ENCODE measurements at places on chromosomes 3 and 15.

GRCh38 chr3:127555108-127555507, 35.4 kb downstream of the TPRA1 start:
- DNase-seq = no peak

DNA sequence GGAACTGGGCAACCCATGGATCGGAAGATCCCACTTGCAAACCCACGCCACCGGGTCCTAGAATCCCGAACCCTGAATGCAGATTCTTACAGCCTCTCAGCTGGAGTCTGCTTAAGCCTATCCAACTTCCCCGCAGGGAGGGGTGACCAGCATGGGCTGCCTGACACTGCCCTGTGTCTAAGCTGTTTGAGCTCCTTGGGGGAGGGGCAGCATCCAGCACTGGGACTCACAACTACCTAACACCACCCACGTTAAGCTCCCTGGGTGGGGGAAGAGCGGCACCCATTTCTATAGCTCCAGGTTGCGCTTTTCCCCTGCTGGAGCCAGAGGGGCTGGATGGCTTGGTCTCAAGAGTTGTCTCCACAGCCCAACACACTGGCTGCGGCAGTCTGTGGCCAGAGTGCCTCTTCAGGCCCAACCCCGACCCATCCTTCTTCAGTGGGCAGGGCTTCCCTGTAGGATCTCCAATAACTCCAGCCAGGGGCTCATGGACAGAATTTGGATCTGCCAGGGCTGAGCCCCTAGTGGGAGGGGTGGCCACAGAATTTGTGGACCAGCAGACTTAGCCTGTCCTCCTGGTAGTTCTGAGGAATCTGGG, 649.2 kb downstream of the TUSC7 start:
- no peak for DNase-seq

GRCh38 chr15:36498401-36498800, 81.0 kb upstream of the CDIN1 start:
- no peak for DNase-seq

DNA sequence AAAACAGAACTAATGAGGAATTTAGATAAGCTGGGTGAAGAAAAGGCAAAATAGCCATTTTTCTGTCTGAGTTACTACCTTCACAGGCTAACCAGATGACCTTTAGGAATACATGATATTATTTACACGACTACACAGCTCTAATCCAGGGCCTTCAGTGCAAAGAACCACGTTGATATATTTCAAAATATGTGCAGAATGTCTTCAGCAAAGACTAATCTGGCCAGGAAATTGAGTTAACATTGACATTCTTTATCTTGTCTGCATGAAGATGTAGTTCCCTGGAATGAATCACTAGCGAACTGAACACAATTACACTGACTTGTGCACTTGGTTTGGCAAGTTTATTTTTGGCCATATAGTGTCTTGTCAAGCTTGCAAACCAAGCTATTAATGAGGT, 41.5 kb downstream of the PDHB start:
- DNase-seq = no peak

- DNase-seq = no peak
Measured at GRCh38 chr3:183148056-183148455, 14.5 kb downstream of the LAMP3 start.

GRCh38 chr15:48832648-48833047, 21.8 kb upstream of the CEP152 start:
- DNase-seq = no peak

- no peak for DNase-seq
Measured at GRCh38 chr3:154176036-154176435, 54.8 kb downstream of the ARHGEF26 start.

DNA sequence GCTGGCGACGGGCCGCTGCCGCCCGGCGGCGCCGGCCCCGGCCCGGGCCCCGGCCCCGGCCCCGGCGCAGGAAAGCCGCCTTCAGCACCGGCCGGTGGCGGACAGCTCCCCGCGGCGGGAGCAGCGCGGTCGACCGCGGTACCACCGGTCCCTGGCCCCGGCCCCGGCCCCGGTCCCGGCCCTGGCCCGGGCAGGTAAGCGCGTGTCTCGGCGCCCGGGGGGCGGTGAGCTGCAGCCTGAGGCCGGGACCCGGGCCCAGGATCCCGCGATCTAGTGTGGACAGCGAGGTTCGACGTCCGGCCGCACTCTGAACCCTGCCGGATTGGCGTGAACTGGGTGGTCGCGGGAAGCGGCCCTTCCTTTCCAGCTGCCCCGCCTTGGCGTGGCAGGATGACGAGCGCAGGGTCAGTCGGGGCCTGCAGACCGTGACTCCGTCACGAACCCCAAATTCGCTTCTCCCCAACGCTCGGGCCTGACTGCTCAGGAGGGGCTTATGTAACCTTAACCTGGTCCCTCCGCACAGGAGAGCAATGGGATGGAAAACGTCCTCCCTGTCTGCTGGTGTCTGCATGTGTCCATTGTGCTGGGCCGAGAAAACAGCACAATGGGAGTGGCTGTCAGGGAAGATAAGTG, 472 bp downstream of the BSN start:
- DNase-seq = peak; percentile 26

- no peak for DNase-seq
Measured at GRCh38 chr15:74978503-74978902, 16.9 kb upstream of the SCAMP5 start.

DNA sequence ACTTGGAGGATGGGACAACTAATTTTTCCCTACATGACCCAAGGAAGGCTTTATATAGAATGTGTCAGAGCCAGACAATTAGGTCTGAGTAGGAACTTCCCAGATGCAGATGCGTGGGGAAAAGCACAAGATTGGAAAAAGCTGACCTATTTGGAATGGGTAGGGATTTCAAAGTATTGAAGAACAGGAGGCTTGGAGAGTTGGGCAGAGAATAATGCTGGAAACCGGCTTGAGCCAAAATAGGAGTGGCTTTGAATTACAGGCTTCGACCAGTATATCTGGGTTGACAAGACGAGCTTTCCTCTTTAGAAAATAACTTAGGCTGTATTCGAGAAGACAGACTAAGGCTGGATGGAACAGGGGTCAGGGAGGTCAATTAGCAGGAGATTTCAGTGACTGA, 181.1 kb downstream of the GBE1 start:
- no peak for DNase-seq

- no peak for DNase-seq
Measured at GRCh38 chr3:26280517-26280916, 342.1 kb upstream of the LRRC3B start.

DNA sequence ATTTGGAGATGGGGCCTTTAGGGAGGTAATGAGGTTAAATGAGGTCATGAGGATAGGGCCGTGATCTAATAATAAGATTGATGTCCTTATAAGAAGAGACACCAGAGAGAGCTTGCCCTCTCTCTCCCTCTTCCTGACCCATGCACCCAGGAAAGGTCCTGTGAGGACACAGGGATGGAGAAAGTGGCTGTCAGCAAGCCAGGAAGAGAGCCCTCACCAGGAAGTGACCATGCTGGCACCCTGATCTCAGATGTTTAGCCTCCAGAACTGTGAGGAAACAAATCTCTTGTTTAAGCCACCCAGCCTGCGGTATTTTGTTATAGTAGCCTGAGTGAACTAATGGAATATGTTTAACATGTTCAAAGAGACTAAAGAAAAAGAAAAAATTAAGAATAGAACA, 15.3 kb upstream of the GNB5 start:
- DNase-seq = no peak

- no peak for DNase-seq
Measured at GRCh38 chr15:70493376-70493775, 270.0 kb downstream of the UACA start.

DNA sequence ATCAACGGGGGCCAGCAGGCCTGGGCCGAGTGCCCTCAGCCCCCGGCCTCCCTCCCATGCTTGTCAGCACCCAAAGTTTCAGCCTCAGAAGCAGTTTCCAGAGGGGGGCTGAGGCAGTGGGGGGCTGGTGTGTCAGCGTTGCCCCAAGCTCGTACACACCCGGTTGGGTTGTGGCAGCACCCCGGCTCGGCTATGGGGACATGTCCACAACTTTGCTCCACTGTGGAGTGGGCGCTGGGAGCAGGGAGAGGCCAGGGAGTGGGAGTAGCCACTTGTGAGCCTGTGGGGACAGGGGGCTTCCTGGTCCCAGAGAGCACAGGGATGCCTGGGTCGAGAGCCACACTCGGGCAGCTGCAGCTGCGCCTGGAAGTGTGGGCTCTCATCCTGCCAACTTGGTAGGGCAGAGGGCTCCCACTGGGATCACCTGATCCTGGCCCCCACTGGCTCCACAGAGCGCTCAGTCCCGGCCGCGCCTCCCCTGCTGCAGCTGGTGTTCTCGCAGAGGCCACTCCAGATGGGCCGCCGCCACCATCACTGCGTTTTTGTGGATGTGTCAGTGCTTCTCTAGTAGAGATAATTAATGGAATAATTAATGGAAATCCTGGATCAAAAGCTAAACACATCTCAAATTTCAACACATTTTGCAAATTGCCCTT, 75.1 kb downstream of the NR1D2 start:
- no peak for DNase-seq

DNA sequence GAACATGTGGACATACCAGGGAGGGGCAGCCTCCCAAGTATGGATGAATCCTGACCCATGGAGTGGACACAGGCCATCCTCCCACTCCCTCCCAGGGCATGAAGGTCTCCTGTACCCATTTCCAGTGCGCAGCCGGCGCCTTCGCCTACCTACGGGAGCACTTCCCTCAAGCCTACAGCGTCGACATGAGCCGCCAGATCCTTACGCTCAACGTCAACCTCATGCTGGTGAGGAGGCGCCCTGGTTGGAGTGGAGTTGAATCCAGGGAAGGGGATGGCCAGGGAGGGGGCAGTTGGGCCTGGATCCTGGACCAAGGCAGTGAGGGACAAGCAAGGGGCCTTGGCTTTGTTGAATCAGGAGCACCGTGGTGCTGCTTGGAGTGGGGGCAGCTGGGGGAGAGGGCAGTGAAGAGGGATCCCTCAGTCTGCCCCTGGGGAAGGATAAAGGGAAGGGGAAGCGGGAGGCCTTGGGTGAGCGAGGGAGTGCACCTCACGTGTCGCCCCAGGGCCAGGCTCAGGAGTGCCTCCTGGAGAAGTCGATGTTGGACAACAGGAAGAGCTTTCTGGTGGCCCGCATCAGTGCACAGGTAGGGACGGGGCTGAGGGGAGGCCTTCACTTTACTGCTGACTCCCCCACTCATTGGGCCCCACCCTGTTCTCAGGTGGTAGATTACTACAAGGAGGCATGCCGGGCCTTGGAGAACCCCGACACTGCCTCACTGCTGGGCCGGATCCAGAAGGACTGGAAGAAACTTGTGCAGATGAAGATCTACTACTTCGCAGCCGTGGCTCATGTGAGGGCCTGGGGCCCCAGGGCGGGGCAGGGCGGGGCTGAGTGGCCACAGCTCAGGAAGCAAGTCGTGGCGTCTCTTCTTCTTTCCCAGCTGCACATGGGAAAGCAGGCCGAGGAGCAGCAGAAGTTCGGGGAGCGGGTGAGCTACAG, 25.3 kb downstream of the PTPN23 start:
- DNase-seq = no peak

DNA sequence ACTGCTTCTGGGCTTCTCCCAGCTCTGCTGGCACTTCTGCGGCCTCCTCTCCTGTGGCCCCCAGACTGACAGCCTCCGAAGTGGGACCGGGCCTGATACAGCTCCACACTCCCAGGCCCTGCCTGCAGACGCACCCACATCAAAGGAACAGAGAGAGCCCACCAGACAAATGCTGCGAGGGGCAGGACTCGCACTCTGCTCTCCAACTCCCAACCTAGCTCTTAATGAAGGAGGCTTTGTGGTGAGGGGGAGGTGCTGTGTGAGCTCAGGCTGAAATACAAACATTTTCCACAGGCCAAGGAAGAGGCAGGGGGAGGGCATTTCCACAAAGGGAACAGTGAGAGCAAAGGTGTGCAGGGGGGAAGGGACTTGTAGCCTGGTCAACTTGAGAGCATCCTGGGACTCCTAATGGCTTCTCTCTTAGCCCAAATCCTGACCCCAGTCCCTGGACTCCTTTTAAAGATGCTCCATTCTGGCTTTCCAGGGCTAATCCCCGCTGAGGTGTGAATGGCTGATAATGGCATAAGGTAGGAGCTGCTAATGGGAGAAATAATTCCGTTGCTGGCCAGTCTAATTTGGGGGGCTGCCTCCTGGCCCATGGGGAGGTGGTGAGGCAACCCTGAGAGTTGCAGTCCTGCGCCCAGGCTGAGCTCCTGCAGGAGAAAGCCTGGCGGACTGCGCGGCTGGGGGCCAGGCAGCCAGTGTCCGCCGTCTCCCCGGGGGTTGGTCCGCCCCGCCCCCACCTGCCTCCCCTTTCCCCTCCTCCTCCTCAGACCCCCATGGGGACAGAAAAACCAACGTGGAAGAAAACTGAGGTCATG, 9.6 kb downstream of the LINGO1 start:
- DNase-seq = no peak

DNA sequence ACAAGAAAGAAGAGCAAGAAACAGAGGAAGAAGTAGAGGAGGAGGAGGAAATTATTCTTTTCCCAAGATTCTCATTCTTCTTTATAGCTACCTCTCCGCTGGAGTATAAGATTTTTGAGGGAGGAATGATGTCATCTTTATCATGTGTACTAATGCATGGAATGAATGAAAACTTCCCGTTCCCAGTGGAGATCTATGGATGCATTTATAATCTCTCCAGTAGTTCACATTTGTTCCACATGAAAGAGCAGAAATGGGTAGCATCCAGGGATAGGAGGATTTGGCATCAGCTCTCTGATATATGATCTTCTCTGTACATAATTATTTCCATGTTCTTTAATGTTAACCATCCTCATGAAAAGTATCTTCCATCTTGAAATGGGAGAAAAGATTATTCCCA, 244.4 kb downstream of the ADAMTSL3 start:
- no peak for DNase-seq

DNA sequence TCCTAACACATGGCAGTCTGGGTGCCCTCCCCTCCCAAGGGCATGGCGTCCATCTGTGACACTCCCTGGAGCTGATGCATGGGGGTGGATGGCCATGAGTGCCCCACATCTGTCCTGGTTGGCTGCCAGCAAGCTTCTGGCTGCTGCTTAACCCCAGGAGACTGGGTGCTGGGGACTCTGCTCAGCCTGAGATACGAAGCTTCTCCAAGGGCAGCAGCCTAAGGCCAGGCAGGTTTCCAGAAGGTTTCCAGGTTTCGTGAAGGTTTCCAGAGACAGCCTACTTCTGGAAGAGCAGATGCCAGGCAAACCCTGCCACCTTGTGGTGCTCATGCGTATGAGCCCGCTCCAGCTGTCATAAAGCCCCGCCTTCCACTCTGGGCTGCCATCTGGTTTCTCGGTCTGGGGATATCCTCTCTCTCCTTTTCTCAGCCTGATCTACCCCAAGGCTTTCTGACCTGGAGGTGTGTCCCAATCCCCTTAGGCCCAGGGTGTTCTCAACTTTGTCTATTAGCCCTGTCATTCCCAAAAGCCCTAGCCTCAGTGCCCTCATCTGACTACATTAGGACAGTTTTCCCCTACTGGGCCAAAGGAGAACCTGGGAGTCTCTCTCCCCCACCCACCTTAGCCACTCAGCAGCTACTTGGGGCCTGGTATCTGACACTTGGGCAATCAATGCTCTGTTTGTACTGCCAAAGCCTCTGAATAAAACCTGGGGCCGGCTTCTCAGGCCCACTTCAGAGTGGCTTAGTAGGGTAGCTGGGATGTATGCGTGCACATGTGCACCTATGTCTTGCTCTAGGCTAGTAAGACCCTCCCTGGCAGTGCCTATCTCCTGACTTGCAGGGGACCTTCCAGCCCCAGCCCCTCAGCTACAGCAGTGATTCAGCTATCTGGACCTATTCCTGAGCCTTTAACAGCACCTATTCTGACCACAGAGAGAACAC, 12.0 kb downstream of the MRPL46 start:
- DNase-seq = peak; percentile 13
